ENCODE measurements at places on chromosomes 7 and 10.

- DNase-seq: no peak
These were observed 6.5 kb upstream of the AP5Z1 start for GRCh38 chr7:4768597-4769569.

GRCh38 chr7:105014693-105015389, 836 bp downstream of the KMT2E start:
- peak; percentile 28 for DNase-seq

DNA sequence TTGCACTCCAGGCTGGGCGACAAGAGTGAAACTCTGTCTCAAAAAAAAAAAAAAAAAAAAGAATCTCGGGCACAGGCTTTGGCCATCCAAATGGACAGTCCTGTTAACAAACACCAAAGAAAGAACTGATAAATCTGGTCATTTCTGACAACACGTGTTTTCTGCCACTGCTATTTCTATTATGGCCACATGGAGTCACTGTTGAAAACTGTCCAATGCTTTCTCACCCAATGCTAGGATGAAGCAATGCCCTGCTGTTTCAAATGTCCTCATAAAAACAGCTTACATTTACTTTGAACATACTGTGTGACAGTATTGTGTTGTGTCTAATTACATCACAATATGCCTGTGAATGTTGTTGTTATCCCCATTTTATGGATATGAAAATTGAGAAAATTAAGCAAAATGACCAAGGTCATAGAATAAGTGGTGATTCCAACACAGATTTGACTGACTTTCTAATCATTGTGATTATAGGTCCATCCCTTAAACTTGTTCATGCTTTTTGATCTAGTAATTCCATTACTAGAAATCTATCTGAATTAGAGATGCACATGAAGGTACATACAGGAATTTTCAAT, 19.9 kb upstream of the MAP3K8 start:
- no peak for DNase-seq

DNA sequence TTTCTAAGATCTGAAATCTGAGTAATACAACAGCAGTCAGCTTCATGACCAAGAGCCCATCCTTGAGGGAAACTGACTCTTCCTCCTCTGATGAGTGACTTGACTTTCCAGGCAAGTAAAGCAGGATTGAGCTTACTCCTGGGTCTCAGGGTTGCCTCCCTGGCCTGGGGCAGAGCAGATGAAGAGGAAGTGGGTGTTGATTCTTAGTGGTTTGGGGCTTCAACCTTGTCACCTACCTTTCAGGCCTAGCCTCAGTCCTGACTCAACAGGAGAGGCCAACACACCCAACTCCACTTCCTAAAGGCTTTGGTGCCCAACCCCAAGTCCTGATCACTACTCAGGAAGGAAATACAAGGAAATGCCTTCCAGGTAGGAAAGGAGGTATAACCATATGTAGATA, 54.1 kb downstream of the KCNMA1 start:
- no peak for DNase-seq

DNA sequence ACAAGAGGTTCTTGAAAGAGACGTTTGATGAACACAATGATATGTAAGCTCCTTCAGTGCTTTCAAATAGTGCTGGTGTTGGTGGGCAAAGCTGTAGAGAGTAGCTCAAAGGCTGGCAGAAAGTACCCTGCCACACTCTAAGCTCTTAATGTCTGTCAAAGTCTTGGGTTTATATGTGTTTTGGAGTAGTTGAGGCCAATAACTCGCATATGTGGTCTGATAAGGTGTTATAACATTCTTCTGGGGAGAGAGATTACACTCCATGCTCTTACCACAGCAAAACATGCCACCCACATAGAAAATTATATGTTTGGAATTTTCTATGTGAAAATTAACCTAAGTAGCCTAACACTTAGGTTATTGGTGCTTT, 30.8 kb upstream of the NME8 start:
- DNase-seq: no peak

DNA sequence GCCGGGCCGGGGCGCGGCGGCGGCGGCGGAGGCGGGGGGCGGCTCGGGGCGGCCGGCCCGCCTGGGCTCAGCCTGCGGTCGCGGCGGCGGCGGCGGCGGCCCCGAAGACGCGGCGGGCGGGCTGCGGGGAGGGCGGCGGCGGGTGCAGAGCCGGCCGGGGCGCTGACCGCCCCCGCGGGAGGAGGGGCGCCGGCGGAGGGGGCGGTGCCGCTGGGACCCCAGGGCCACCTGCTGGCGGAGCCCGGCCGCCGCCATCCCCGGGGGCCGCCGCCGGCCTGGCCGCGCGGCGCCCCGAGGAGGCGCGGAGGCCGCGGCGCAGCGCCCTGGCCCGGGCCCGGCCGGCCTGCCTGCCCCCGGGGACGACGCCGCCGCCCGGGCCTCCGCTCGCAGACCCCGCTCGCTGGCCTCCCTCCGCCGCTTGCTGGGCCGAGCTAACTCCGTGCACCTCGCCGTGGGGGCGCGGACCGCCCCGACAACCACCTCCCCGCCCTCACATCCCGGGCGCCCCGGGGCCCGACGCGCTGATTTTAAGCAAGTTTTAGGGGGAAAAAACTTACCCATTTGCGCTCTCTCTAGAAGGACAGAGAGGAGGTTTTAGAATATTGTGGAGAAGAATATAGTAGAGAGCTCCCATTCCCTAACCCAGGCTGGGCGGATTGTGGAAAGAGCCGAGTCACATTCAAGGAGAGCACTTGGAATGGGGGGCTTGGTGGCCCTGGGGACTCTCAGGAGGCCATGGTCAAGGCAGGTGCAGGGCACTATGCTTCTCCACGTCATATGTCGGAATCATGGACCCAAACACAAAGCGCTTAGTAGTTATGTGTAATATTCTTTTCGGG, at the start of gene BEND7:
Gene BEND7, minus strand, starts transcription at position 140 of the 839 bp plus-strand sequence. CDS start 481 bp downstream, outside the sequence.
- no peak for DNase-seq

GRCh38 chr7:22651036-22651435, 76.0 kb upstream of the IL6 start:
- no peak for DNase-seq

DNA sequence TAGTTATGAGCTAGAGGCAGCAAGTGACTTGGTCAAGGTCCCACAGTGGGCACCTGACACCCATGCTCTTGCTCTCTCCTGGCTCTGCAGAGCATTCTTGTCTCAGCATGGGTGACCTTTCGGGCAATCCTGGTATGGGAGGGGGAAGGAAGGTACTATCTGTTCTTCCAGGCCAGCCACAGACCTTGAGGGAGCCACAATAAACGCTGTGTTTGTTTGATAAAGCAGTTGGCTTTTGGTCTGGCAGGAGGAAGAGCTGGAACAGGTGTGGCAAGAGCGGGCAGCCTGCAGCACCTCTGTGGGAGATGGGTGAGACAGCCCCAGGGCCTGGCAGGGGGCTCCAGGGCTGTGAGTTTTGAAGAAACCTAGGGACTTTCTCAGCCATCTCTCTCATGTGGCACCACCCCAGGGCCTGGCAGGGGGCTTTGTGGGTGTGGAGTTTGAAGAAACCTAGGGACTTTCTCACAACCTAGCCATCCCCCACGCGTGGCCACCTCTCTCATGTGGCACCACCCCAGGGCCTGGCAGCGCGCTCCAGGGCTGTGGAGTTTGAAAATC, 11.4 kb downstream of the CLDN3 start:
- no peak for DNase-seq

DNA sequence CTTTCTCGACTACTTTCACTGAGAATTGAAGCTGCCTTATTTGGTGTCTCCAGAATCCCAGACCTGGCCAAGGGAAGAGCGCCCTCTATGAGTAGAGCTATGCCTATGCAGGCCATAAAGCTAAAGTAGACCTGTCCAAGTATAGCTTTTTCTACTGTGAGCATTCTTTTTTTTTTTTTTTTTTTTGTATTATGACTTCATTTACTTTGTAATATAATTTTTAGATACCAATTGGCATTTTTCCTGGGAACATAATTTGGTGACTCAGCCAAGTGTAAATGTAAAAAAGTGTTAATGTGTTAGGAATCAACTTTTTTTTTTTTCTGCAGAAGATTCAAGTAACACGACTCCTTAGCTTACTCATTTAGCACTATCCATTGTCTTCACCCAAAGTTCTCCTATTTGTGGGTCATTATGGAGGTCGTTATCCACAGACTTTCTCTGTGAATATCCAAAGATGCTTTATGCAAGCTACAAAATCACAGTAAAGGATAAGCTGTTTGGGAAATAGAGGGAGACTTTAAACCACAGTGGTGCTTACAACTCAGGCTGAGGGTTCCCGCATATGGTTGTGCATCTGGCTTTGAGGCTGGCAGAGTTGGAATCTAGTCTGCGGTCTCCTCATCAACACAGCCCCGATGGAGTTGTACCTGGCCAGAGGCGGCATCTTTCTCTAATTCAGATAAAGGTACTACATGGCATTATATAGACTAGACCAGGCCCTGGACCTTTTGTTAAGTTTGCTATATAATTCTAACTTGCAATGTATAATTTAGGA, 1040.2 kb upstream of the SORCS1 start:
- DNase-seq: no peak

GRCh38 chr10:29691564-29692072, 56.8 kb upstream of the SVIL start:
- DNase-seq: no peak

DNA sequence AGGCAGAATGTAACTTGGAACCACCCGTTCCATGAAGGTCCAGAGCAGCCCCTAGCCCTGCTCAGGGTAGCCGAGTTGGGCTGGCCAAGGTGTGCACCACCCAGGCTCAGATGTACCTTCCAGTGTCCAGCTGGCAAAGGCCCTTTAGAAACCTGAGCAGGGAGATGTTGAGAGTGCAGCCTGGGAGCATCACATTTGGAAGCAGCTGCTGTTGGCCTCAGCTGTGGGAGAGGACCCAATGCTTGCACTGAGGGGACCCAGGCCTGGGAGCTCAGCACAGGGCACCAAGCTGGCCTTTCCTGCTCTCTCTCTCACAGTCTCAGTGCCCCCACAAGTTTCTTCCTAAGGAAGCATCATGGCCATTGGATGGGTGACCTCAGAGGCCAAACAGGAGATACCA, 33.5 kb downstream of the ANXA8 start:
- DNase-seq: no peak

DNA sequence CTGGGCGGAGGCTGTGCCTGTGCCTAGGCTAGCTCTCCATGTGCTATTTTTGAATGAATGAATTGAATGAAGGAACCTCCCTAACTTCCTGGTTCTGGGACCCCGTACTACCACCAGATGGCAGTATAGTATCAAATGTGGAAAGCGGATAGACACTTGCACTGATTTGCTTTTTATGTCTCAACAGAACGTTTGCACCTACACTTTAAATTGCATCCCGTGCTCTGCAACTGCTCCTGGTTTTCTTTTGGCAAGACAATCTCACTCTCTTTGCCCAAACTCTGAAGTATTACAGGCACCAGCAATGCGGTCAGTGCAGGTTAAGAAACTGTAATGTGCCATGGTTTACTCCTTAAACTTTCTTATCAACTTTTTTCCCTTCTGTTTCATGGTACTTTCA, 6.5 kb downstream of the FZD8 start:
- no peak for DNase-seq

GRCh38 chr10:50604049-50604640, 19.6 kb downstream of the SGMS1 start:
- no peak for DNase-seq

- DNase-seq: no peak
These were observed 123.3 kb downstream of the TWIST1 start for GRCh38 chr7:18993933-18994668.

DNA sequence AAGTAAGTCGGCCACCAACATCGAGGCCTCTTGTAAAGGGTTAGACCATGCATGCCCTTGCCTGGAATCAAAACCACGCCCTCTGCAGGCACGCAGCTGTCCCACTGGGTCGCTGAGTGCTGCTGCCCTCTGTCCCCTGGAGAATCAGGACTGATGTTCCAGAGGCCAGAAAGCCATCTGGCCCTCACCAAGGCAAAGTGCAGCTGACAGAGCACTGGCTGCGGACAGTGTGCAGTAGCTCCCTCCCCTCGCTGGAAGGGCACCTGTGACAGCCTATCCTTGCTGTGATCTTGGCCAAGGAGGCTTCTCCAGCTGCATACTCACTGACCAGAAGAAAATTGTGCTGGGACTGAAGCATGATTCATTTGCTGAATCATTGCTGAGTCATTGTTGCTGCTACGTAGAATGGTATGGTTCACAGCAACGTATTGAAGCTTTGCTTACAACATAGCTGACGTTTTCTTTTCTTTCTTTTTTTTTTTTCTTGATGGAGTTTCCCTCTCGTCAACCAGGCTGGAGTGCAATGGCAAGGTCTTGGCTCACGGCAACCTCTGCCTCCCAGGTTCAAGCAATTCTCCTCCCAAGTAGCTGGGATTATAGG, 30.4 kb downstream of the DDC start:
- DNase-seq: no peak

GRCh38 chr7:24573554-24574338, 494 bp downstream of the PALS2 start:
- no peak for DNase-seq

GRCh38 chr10:33355274-33355673, 20.8 kb upstream of the NRP1 start:
- DNase-seq: no peak

DNA sequence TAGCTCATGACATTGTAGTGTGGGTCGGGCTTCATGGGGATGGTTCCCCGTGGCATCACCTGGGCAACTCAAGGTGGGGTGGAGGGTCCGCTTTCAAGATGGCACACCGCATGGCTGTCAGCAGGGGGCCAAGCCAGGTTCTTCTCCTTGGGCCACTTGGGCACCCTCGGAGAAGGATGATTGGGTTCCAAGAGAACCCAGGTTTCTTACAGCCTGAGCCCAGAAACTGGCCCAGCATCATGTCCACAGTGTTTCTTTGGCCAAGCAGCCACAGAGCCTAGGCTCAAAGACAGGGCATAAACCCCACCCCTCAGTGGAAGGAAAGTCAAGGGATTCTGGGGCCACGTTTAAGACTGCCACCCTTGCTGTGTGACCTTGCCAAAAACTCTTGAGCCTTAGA, 110.6 kb downstream of the PTPN20 start:
- no peak for DNase-seq

DNA sequence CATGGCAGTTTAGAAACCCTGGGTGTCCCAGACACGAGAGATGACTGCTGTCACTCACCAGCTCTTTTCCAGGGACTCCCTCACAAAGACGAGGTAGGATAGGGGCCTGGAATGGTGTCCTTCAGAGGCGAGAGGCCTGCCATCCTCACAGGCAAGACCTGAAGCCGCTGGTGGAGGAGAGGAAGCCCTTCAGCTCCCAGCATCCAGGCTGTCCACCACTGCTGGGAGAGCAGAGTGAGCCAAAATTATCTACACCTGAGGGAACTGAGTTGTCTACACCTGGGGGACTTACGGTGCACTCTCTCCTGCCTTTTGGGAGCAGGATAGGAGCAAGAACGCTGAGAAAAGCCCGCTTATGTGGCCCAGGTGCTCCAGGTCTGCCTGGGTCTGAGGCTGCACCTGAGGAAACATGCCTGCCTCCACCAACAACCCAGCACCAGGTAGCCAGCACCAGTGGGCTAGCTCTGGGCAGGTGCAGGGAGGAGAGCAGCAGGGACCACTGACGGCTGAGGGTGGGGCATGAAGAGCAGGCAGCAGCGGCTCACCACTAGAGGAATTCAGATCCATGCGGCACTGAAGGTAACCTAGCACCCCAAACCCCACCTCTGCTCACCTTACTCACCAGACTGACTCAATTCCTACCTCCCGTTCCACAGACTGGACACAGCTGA, 357.2 kb downstream of the SH2D4B start:
- DNase-seq: no peak

DNA sequence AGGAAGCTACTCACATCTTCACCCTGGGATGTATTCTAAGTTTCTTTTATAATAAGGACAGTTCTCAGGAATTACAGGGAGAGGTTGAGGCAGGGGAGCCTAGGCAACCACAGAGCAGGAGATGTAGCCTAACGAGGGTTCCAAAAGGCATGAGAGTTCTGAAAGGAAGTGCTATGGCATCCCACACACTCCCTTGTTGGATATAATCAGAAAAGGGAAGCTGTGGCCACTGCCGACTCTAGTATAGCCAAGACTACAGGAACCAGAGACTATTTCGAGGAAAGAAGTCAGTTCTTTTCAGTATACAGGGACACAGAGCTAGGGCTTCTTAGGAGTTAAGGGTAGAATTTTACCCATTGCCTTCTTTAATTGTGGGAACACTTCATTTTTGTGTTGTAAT, 11.0 kb downstream of the PRR15 start:
- no peak for DNase-seq

Data from activated CD8-positive, alpha-beta memory T cell treated with anti-CD3 and anti-CD28 coated beads for 1 hour (primary cell).